Stimulated activated CD4-positive, alpha-beta T cell treated with anti-CD3 and anti-CD28 coated beads, Interleukin-4, amount 100 ng/mL, for 1 hour (primary cell): ENCODE measurements at places on chromosomes 2 and 18.

DNA sequence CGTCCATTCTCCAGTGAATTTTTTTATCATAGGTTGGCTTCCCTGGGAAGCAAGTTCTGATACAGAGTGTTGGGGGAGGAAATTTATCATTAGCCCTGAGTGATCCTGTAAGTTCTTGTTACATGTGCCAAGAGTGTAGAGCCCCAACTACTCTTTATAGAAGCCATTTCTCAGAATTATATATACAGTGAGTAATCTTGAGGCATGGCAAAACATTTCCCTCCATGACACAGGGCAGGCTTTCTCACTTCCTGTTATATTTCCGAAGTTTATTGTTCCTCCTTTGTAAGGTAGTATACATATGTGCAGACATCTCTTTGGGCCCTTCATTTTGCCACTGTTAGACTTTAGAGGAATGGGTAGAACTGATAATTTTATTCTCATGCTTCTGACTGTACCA lies 484.7 kb upstream of the NRXN1 start:
- DNase-seq, result no peak

- no peak for DNase-seq
Observed at GRCh38 chr18:61542596-61542995, 209.4 kb downstream of the CDH20 start.

- DNase-seq, result peak; percentile 66
Observed at GRCh38 chr2:43133708-43134570, 92.5 kb downstream of the ZFP36L2 start.

DNA sequence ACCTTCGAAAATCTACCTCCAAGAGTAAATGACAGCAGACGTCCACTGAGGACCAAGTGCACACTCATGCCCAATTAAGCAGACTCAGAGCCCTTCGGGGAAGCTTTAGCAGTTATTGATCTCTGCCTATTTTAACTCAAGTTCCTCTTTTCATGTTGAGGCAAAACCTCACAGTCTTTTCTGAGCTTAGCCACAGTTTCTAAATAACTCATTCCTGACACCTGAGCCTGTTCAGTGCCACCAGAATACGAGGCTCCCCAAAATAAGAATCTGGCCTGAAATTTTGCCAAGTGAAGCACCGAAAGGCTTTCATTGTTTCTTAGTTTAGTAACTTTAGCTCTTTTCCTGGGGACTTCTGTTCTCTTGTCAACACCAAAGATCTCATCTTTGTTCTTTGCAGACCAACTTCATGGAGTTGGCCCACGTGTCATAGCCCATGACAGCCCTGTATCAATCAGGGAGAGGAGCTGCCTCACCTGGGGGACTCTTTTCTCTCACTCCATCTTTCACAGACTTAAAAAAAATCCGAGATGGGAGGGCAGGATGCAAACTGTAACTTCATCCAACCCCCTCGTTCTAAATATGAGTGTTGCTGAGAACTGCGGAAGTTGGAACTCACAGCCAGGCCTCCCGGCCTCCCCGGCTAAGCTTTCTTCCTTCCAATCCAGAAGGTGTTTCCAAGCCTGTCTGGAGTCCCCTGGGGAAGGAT lies 22.2 kb downstream of the INPP5D start:
- no peak for DNase-seq

DNA sequence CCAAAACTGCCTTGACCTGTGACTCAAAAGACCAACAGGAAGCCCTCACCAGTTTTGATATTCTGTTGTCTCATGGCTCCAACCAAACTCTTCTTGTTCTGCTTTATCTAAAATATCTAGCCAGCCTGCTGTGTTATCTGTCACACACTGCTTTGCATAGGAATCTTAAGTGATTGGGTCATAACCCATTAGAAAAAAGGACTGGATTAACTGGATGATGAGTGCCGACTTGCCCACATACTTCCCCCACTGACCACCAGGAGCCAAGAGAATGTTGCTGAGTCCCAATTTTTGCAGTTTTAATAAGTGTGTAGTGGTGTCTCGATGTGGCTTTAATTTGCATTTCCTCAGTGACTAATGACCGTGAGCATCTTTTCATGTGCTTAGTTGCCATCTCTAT lies 6.5 kb downstream of the MOGAT1 start:
- no peak for DNase-seq

DNA sequence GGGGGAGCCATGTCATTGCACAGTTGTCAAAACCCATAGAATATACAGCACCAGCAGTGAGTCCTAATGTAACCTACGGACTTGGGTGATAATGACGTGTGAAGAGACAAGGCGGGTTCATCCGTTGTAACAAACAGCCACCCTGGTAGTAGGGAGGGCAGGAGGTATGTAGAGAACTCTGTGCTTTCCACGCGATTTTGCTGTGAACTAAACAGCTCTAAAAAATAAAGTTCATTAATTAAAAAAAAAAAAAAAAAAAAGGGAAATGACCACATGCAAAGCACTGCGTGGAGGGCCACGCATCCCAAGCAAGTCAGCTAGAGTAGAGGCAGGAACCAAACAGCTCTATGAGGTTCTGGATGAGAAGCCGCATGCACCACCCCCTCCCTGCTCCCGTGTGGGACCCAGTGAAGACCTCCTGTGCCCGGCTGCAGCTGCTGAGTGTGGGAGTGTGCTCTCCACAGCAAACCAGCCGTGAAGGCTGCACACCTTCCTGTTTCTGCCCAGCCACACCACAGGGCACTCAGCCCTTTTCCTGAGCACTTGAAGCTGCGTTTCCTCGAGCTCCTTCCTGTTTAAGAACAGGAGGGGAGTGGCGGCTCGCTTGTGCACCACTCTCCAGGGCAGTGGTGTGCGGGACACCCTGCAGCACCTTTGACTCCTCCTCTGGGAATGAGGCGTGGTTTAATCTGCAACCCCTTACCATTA lies 65.6 kb downstream of the ODC1 start:
- peak; percentile 9 for DNase-seq

DNA sequence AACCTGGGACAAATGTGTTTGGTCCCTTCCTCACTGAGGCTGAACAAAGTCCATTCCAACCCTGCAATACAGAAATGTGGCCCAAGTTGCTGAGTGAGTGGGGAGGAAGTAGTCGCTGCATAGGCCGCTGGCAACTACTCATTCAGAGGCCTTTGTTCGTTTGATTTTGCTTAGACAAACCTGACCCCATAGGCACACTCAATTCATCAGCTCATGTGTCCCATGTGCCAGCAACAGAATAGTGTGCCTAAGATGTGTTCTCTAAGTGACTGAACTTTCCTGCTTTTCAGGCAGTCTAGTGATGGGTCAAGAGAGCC lies 23.0 kb downstream of the PTPN18 start:
- no peak for DNase-seq

DNA sequence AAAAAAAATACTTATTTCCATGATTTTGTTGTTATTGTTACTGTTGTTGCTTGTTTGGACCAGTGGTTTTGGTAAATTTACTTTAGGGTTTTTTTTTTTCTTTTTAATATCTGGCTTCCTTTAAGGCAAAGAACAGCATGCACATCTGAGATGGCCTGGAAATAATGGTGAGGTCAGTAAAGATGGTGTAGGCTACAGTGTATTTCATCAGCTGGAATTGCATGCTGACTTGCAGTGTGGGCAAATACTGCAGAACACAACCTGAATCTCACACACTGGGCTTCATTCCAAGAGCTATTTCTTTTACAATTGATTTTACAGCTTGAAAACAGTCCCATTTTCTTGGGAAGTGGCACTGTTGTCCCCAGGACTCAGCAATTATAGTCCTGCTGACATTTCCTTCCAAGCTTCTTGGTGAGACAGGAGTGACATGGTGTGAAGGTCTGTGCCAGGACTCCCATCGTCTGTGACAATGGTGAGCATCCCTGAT lies 376.1 kb upstream of the SOX11 start:
- no peak for DNase-seq

DNA sequence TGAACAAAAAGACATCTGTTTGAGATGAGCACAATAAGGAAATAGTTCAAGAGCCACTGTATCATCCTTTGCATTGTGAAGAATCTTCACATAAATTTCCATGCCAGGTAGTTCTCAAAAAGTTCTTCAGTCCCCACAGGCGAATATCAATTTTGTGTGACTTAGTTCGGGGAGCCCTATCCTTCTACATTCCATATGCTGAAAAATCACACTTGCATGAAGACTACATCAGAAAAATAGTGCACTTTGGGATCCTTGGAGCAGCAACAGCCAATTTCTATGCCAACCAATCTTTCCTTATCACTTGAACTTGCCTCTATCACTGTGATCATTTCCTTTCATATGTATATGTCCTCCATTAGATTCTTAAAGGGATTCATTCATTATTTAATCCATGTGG lies 830.6 kb upstream of the POU3F3 start:
- DNase-seq, result no peak

- no peak for DNase-seq
Observed at GRCh38 chr2:60394463-60394862, 159.0 kb downstream of the BCL11A start.

DNA sequence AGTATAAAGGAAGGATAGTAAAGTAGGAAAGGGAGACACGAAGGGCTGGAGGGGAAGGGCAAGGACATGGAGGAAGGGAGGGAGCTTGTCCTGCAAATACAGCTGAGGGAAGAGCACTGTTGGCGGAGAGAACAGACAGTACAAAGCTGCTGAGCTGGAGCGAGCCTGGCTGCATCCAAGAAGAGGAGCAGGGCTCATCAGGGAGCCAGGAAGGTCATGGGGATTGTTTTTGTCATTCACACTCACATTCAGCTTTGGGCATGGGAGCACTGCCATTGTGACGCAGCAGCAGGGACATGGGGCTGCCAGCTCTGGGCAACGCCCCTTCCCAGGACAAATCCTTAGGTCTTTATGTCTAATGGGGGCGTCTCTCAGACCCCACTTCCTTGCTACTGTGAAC lies 125.1 kb downstream of the COPS8 start:
- DNase-seq, result no peak

DNA sequence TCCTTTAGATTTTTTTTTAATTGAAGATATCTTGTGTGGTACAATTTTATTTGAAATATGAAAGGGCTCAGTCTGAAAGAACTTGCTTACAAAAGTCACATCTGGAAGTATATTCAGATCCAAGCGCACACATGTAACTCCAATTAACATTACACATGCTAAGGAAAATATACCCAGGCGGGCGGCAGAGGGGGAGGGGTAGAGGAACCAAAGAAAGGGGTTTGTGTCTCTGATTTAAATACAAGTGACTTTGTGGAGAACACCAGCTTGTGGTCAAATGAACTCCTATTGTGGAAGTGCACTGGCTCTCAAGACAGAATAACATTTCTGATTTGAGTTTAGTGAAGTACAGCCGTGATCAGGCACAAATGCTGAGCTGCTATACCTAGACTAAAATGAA lies 280.2 kb upstream of the SOX11 start:
- no peak for DNase-seq

GRCh38 chr2:111171337-111171930 lies 50.7 kb downstream of the BCL2L11 start:
- no peak for DNase-seq

DNA sequence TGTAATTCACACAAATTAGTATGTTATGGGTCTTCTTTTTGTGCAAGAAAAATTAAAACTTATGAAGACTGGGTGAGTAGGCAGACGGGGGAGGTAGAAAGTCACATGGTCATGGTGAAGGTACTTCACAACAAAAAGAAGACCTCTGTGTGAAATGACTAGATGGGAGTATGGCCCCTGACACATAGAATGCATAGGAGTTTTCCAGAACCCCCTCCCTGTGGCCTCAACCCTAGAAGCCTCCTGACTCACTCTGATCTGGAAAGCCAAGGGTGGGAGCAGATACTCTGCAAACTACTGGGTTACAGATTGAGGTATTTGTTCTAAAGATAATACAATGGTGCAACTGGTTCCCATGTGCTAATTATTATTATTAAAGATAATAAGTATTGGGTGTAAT lies 23.2 kb downstream of the SATB2 start:
- DNase-seq, result no peak

DNA sequence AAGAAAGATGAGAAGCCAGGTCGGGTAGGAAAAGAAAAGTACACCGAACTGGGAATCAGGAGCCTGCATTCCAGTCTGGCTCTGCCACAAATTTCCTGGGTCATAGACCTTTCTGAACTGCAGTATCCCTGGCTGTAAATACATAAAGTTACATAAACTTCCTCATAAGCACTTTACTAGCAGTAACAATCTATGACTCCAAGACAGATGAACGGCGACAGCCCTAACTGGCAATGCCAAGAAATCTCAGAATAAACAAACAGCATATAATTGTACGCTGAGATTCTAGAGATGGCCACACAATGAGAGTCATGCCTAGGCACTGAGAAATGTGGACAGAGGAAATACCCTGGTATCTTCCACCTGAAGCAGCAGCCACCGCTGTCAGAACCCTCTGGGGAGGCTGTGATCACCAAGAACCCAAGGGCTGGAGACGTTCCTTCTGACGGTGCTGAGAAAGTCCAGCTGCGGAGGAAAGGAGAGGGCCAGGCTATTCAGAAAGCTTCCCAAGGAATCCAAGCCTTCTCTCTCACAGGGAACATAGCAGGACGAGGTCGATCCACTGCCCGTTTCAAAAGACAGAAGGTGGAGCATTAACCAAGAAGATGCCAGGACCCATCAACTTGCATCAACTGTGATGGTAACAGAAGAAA lies 89.3 kb upstream of the SLC66A3 start:
- no peak for DNase-seq

- DNase-seq, result peak; percentile 72
Observed at GRCh38 chr2:240021488-240022104, 3.5 kb downstream of the NDUFA10 start.

- DNase-seq, result no peak
Observed at GRCh38 chr2:66443979-66444861, 9.3 kb downstream of the MEIS1 start.

DNA sequence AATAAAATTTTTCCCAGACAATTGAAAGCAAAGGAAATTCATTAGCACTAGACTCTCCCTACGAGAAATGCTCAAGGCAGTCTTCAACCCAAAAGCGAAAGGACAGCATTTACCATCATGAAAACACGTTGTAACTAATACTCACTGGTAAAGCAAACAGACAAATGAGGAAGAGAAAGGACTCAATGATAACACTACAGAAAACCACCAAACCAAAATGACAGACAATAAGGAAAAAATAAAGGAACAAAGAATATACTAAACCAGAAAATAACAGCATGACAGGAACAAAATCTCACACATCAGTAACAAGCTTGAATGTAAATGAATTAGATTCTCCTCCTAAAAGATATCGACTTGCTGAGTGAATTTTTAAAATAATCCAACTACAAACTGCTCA lies 190.7 kb downstream of the NOL4 start:
- DNase-seq, result no peak
